Activated T-helper 2 cell treated with anti-CD3 and anti-CD28 coated beads, Interferon-gamma antibody, Interleukin-2, Interleukin-4, amounts not matched to agents 10 μg/mL and 5 μg/mL and 100 μg/mL, durations not matched to agents 14 hours and 24 hours and 36 hours (primary cell): ENCODE measurements at places on chromosomes 5 and 9.
A peak's percentile ranks its signal among the peaks of the same experiment; 100 is the strongest.

DNA sequence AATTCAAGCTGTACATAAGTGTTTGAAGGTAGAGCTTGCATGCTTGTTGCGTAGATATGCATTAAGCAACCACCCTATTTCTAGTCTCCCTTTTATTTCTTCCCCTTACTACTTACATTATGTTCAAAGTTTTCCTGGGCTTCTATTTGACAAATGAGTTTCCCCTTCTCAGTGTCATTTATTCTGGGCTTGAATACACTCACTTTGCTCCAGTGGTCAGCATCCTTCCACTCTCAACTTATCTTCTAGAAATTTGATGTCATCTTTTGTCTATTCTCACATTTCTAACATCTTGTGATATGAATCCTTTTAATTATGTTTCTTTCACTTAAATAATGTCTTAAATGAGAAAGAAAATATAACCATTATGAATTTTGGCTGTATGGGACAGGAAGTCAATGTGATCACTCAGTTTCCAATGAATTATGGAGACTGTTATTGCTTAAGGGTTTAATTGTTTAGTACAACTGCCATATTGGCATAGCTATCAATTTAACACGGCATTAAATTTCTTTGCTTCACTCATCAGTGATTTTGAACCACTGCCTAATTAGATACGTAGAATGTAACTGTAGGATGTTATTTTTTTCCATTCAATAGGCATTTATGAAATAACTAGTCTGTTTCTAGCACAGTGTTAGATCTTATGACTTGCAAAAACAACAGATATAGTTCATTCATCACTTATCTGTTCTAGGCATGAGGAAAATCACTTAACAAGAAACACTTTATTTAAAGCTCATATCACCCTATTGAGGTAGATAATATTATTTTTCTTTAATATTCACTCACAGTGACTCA, 105.5 kb upstream of the CDH12 start:
- no peak for DNase-seq

DNA sequence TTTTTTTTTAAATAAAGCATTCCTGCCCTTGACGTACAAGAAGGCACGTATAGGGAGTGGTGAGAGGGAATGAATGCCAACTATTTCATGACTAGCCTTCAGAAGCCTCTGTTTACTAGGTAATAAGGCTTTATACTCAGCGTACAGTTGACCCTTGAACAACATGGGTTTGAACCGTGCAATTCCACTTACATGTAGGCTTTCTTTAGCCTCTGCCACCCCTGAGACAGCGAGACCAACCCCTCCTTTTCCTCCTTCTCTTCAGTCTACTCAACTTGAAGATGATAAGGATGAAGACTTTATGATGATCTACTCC, 22.5 kb downstream of the CDC42SE2 start:
- DNase-seq: no peak

DNA sequence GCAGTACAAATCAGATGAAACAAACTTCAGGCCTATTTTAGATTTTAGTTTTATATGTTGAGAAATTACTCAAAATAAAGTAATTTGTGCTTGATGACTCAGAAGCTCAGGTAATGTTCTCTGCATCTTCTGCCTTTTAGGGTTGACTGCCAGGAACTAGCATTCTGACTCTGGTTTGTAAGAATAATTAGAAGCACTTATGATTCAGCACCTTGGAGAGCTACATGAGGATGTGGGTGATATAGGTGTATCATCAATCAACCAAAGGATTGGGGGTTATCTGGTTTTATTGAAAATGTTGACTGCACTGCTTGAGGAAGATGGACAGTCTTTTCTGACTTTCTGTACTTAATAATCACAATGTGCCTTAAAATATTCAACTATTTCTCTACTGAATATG, 118.7 kb upstream of the SGCD start:
- DNase-seq: no peak

GRCh38 chr9:136876476-136876875, 9.8 kb upstream of the TRAF2 start:
- no peak for DNase-seq

DNA sequence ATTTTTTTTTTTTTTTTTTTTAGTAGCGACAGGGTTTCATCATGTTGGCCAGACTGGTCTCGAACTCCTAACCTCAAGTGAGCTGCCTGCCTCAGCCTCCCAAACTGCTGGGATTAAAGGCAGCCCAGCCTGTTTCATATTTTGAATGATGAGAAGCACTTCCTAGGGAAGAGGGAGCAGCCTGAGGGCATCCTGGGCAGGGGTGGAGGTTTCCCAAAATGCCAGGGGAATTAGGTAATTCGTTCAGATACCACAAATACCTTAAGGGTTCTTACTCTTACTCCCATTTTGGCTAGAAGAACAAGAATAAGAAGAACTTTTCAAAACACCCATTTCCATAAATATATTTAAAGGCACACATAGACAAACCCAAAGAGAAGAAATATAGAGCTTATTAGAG, 29.5 kb upstream of the RAPGEF1 start:
- DNase-seq: no peak

- no peak for DNase-seq
Measured at GRCh38 chr5:173902743-173903142, 14.6 kb downstream of the CPEB4 start.

GRCh38 chr5:37836592-37837413, 3.0 kb downstream of the GDNF start:
- no peak for DNase-seq

- no peak for DNase-seq
Measured at GRCh38 chr9:127450243-127450760, 904 bp downstream of the RPL12 start.

DNA sequence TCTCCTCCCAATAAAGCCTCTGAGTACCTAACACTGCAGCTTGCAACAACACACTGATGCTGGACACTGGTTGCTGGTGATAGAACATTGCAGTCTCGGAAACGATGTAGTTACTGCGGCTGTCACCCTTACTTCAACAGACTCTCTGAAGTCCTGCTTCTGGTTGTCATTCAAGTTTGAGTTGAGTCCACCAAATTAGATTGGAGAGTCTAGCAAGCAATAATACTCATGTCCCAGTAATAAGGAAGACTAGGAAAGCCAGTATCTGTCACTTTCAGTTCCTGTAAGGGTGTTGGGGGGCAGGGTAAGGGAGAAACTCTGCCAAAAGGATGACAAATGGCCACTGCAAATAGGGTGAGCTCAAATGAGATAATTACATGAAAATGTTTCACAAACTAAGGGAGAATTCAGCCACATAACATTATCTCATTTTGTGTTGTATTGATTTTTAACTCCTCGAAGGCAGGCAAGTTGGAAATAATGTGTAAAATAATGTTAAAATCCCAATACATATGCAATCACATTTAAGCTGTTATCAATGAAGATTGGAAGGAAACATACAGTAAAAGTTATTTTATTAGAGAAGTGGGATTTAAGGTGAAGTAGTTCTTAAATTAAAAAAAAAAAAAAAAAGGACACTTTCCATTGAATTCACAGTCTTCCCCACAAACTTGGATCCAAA, 849 bp upstream of the IFT74 start:
- no peak for DNase-seq

DNA sequence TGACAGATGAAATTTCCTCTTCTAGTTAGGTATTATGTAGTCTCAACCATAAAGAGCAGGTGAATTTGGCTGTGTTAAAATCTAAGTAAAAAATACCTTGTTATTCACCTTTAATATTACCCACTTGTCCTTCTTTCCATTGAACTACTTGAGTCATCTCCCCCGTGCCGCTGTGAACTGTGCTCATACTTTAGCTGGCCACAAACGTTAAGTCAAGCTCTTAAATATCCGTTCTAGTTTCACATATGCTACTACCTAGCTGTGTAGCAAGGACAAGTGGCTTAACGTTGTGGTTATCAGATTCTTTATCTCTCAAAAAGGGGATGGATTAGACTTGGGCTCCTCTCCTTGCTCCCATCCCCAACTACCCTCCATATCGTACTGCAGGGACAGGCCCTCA, 110.4 kb downstream of the EFNA5 start:
- DNase-seq: no peak

GRCh38 chr5:178180141-178180863, 6.9 kb downstream of the GMCL2 start:
- no peak for DNase-seq

- no peak for DNase-seq
Measured at GRCh38 chr5:179292681-179293635, 52.3 kb downstream of the ADAMTS2 start.

DNA sequence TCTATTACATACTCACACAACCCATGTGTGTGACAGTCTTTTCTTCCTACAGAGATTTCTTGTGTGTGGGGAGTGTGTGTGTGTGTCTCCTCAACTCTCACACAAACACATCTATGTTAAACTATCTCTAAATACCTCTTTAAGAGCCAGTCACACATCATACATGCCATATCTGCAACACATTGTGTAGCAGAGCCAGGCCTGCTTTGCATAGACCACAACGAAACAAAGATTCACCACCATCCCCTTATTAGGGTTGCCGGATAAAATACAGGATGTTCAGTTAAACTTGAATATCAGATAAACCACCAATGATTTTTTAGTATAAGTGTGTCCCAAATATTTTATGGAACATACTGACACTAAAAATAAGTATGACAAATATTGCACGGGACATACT, 2.3 kb downstream of the FAM170A start:
- no peak for DNase-seq

DNA sequence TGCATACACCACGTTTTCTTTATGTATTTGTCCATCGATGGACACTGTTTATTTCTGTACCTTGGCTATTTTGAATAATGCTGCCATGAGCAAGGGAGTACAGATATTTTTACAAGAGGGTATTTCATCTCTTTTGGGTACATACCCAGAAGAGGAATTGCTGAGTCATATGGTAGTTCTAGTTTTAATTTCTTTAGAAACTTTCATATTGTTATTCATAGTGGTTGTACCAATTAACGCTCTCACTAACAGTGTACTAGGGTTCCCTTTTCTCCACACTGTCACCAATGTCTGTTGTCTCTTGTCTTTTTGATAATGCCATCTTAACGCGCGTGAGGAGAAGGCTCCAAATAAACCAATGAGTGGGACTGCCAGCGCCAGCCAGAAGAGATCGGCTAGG, 257.6 kb upstream of the EDIL3 start:
- no peak for DNase-seq

- DNase-seq: peak; percentile 46
Measured at GRCh38 chr9:33159777-33160127, 7.4 kb downstream of the B4GALT1 start.

GRCh38 chr9:126160854-126161329, 165.7 kb upstream of the MVB12B start:
- no peak for DNase-seq

- DNase-seq: no peak
Measured at GRCh38 chr9:81741103-81741502, 51.8 kb upstream of the TLE1 start.

DNA sequence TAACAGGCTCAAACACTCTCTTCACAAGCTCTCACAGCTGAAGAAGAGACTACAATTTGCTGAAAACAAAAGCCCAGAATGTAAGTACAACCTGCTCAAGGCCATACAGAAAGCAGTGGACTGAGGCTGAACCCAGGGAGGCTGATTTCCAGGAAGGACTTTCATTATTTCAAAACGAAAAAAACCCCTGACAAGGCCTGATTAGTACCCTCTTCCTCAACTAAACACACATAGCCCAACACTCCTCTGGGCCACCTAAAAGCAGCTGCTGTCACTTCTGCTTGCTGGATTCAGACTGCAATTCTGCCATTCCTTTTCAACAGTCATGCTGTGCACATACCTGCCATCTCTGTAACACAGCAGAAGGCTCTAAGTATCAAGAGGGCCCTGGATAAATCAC, 18.2 kb downstream of the NRG2 start:
- DNase-seq: no peak

DNA sequence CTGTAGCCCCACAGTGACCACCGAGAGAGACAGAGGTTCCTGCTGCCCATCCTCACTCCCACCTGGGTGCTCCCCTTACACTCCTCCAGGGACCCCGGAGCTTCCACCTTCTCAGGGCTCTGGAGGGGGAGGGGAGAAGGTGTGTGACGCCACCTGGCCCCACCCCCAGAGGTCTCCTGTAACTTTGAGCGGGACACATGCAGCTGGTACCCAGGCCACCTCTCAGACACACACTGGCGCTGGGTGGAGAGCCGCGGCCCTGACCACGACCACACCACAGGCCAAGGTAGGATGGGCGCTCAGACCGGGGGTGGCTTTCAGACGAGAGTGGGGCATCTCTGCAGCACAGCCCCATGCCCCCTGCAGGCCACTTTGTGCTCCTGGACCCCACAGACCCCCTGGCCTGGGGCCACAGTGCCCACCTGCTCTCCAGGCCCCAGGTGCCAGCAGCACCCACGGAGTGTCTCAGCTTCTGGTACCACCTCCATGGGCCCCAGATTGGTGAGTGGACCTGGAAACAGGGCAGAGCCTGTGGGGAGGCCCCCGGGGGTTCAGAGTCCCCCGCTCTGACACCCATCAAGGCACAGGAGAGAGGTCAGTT, 4.5 kb downstream of the MAMDC4 start:
- no peak for DNase-seq

- DNase-seq: no peak
Measured at GRCh38 chr9:69633716-69634115, 38.5 kb downstream of the APBA1 start.

DNA sequence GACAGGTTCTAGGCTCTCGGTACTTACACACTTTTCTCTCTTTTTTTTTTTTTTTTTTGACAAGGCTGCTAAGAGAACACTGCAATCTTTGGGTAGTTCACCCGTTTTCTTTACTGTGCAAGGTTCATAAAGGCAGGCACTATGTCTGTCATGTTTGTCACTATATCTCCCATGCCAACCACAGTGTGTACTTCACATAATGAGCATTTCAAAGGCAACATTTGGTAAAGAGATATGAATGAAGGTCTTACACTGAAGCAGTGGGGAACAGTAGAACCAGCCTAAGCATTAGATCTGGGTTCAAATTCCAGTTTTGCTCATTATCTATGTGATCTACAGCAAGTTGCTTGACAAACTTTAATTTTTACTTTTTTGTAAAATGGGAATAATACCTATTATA, 1.5 kb upstream of the HMGCR start:
- DNase-seq: no peak

GRCh38 chr9:34996905-34997279, 7.3 kb downstream of the DNAJB5 start:
- DNase-seq: no peak

DNA sequence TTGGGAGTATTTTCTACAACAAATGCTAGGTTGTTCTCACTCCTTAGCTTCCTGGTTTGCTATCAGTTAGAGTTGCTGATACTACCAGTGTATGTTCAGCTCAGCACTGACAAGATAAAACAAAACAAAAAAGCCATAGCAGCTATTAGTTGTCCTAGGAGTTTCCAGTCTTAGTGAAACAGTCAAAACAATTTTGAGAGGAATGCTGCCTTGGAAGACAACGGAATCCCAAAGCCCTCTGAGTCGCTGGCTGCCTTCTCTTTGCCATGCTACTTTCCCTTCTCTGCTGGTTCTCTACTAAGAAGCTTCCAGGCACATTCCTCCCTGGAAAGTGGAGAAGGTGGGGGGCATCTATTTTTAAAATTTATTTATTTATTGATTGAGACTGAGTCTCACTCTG, 5.4 kb upstream of the CREBRF start:
- DNase-seq: no peak

DNA sequence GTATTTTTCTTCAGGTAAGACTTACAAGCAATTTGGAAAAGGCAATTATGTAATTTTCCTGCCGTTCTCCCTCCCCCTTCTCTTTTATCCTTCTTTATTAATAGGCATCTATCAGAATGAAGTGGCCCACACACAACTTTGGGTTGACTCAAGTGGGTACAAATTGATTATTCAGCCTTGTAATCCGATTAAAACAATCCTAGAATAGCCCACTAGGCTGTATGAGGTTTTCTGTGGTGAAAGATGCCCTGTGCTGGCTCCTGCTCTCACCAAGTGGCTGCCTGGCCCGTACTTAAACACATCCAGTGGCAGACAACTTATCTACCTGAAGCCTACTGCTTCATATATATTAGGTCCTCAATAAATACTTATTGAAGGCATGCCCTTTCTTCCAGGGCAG, 177.3 kb upstream of the C9orf72 start:
- DNase-seq: no peak
